ENCODE measurements at places on chromosomes 7 and 10. TPM values are rescaled to one million over a fixed set of nuclear protein-coding genes. Genes with fewer than 3 reads are reported as not detected.

- no peak for DNase-seq
Observed at GRCh38 chr7:99499371-99499720, 735 bp downstream of the ZNF394 start.

GRCh38 chr10:27695706-27696105 lies 49.9 kb downstream of the MKX start:
- no peak for DNase-seq

DNA sequence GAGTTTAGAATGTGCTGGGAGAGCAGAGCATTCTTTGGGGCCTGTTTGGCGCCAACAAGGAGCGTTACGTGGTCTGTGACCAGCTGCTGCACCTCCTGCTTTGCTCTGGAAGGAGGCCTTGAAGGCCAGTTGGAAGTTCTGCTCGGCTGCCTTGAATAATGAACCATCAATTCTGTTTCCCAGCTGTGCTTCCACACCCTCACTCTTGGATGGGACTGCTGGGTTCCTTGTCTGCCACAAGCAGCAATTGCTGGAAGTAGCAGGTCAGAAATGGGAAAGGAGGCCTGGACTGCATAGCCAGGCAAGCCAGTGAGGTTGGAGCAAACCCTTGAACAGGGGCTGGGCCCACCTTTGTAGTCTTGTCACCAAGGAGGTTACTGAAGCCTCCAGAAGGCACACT lies 86.6 kb upstream of the INSYN2A start:
- no peak for DNase-seq

DNA sequence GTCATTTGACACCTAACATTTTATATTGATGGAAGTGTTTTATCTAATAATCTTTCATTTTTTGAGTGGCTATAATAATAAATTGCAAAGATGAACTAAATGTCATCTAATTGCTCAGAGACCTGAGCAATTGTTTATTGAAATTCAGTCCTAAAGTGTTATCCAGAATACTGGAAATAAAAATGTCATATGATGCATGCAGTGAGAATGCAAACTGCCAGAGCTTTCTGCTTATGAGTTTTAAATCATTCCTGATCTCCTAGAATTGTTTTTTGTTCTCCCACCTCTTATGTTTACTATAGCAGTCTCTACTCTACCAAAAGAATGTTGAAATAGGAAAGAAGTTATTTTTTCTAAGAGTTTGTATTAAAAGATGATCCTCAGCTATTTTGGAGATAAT lies 116.7 kb downstream of the FOXP2 start:
- no peak for DNase-seq

GRCh38 chr10:117472872-117473271 lies 69.7 kb upstream of the EMX2 start:
- DNase-seq: no peak

POLR2J2 gene
- total RNA-seq: 1.7 TPM

Measured in Right ventricle myocardium superior (tissue), 1 donor.